ENCODE measurements at places on chromosomes 2 and 18.

- DNase-seq, result peak; percentile 43
Measured at GRCh38 chr2:148021059-148021861, at the start of gene MBD5. MBD5 (plus strand) TSS chr2:148021091.

DNA sequence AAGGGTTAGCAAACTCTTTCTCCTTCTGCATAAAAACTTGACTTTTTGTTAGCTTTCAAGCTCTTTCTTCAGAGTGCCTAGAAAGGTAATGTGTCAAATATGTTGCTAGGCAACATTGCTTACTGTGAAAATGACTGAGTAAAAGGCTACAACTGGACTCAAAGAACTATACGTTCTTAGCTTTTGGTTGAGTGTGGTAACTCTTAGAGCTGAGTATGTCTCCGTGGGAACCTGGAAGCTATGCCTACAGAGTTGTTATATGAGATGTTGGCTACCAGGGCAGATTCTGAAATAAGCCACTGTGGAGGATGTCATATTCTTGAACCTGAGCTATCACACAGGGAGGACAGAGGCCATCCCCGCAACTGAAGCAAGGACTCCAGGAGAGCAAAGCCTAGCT is 105.5 kb downstream of the ARL6IP6 start:
- no peak for DNase-seq

DNA sequence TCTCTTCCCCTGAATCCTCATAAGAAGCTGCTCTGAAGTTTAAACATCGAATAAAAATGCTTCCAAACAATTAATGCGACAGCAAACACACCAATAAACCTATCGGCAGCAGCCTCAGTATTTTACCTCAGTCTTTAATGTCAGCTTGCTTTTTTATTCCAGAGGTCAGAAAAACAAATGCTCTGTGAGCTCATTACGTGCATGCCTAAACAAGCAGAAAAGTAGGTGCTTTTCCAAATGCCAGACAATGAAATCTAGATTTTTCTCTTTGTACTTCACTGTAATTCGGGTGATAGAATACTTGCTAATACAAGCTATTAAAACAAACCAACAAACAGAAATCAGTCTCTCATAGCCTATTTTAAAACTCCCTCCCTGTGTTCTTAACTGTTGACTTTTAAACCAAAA is 381.5 kb downstream of the NRXN1 start:
- no peak for DNase-seq

DNA sequence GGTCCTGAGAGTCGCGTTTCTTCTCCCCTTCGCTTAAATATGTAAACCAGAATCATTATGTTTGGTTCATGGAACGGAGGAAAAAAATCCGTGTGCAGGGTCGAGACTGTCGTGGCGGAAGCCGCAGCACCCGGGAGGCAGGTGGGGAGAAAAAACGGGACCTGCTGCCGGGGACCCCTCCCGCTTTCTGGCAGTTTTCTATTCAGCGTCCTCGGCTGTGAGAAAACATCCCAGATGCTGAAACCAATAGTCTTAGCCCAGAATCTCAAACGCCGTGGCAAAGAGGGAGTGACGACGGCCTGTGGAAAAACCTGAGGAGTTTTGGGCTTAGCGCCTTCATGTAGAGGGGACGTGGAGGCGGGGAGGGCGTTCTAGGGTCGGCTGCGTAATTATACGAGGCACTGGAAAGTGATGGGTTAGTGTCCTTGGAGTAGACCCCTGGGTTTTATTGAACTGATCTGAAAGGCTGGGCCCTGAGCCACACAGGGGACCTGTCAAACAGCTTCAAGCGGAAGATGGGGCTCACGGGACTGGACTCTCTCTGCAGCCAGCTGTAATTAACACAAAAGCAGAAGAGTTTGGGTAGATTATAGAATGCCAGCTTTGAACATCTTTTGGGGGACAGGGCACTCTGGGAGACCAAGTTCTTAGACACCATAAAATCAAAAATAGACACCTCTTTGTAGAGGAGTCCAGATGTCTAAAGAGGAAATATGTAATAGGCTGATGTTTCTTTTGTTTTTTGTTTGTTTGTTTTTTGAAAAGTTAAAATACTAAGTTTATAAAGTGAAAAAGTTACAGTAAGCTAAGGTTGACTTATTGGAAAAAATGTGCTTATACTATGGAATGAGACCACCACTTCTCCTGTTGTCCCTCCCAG is 834 bp upstream of the BUB1 start:
- no peak for DNase-seq

- DNase-seq, result no peak
Measured at GRCh38 chr18:28078849-28079248, 98.1 kb downstream of the CDH2 start.
